ENCODE measurements at places on chromosomes 12 and 14.

GRCh38 chr14:49586673-49587460 is 687 bp upstream of the RPS29 start:
- peak; percentile 84 for DNase-seq

DNA sequence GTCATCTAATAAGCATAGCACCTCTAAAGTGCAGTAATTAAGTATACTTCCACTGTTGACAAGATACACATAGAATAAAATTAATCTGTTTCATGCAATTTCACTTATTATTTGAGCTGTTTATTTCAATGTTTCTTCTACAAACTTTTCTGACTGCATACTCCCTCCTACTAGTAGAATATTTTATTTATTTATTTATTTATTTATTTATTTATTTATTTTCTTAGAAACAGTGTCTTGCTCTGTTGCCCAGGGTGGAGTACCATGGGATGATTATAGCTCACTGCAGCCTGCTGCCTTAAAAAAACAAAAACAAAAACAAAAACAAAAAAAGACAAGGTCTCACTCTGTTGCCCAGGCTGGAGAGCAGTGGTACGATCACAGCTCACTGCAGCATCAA is 68.4 kb upstream of the KITLG start:
- DNase-seq: no peak

- DNase-seq: no peak
Measured at GRCh38 chr14:66005900-66006434, 480.2 kb upstream of the CCDC196 start.

DNA sequence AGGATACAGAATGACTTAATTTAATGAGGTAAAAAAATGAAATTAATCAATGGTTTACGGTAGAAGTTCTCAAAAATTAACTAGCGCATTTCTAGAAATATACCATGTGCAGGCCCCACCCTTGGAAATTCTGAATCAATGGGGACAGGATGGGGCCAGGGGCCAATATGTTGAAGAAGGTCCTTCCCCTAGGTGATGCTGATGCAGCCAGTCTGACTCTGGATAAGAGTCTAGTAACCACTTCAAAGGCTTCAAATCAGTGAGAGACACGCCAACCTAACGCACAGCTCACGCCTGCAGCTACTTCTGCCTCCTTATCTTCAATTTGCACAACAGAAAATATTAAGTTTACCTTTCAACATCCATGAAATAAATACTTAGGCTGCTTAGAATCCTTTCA is 14.9 kb downstream of the GIT2 start:
- DNase-seq: no peak

DNA sequence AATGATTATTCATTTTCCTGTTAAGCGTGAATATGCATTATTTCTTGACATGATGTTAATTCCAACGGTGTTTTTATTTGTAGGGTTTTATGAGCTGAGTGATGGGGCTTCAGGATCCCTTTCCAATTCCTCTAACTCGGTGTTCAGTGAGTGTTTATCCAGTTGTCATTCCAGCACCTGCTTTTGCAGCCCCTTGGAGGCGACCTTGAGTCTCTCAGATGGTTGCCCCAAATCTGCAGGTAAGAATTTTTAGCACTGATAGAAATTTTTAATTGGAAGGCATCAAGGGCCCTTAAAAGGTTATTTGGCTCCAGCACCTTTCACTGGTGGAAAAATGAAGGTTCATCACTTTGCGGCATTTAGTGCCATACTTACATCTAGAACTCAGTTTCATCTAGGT is 3.7 kb downstream of the DACT1 start:
- DNase-seq: no peak

GRCh38 chr14:96385385-96385784 is 6.5 kb upstream of the AK7 start:
- DNase-seq: no peak

- no peak for DNase-seq
Measured at GRCh38 chr12:113906411-113907200, 59.5 kb downstream of the RBM19 start.

DNA sequence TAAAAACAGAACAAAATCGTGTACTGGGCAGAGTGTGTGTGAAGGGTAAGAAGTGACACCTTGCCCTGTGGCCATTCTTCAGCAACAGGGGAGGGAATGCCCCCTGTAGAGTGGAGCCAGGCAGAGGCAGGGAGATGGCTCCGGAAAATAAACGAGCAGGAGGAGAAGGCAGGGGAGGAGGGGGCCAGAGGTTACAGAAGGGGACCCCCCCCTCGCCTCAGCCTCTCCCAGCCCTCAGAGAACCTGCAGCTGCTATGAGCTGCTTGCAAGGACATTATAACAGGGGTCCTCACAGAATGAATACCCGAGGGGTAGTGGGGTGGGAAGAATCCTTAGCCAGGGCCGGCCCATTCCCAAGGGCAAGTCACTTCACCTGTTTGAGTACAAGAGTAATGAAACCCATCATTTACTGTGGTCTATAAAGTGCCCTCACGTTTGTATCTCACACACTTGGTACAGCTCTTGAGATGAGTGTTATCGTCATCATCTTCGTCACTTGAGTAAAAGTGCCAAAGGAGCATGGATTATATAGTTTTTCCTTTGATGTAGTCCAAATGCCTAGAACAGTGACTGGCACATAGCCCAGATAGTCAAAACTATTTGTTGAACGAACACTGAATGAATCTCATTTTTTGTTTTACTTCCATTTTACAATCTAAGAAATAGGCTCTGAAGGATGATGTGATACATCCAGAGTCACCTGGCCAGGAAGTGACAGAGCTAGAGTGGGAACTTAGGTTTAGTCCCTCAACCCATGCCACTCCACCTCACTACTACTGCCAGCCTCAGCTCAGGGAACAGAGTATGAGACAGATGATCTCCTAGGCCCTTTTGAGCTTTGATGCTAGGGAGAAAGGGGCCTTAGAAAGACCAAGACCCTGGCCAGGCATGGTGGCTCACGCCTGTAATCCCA is 14.5 kb downstream of the SCNN1A start:
- no peak for DNase-seq

DNA sequence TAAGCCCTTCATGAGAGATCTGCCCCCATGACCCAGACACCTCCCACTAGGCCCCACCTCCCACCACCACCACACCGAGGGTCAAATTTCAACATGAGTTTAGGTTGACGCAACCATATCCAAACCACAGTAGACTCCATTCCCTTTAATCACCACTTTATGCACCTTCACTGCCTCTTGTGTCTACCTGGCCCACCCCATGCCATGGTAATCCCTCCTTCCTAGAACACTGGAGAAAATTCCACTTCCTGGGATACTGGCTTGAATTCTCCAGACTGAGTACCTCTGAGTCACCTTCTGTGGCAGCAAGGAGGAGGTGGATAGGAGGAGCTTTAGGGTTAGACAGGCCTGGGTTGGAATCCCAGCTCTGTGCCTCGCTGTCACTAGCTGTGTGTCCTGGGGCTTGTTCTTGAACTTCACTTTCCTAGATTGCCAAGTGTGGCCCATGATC is 26.1 kb upstream of the CIPC start:
- DNase-seq: peak; percentile 36

DNA sequence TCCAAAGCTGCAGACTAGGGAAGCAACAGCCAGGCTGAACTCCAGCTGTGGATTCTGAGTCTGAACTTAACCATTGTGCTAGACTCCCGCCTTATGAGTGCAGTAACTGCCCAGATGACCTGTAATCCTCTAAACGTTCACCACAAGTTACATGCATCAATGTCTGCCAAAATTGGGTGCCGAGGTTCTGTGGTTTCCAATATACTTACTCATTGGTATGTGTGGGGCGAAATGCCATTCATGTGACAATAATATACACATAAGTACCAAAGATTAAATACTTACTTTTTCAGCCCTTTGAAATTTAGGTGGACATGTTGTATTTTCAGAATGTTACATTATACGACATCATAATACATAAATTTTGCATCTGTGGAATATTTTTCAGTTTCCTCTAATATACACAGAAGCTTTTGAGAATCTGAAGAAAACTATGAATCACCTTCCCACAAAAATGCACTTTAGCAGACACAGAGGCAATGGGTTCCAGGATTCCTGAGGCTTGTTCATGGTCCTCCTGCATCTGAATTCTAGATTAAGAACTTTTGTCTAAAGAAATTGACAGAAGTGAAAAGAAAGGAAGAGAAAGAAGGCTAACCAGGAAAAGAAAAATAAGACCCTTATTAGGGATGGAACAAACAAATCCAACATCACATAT is 31.7 kb downstream of the GRIP1 start:
- peak; percentile 91 for DNase-seq

DNA sequence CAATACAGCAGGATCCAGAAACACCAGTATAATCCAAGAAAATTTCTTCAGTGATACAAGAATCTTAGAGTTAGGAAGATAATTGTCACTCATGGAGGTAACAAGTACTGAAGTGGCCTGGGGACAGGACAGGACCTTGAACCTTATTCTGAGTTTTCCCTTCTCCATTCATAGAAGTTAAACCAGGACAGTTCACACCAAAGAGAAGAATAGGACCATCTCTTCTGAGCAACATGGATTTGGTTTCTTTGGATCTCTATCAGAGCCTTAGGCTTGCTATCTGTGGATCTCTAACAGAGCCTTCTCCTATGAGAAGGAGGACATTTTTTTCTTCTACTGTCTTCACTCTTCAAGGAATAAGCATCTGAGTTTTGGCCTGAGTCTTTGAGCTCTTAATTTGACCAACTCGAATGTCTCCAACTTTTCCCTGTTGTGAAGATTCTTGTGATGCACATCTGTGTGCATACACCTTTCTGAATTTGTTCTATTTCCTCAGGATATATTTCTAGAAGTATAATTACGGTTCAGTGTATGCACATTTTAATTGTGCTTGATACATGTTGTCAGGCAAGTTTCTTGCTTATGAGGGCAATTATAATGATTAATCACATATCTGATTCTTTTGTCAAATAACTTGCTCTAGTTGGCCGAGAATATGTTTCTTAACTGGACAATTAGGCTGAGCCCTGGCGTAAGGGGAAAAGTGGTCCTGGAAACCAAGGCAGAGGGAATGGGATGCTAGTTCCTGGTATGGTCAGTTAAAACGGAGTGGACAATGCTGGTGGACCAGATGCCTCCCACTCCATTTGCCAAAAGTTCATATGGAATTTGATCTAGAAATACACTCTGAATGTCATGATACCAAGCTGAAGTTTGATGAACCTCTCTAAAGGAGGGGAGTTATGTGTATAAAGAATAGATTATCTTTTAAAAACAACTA is 6.6 kb downstream of the KRT6A start:
- no peak for DNase-seq

- no peak for DNase-seq
Measured at GRCh38 chr12:5518584-5519365, 86.9 kb downstream of the NTF3 start.

DNA sequence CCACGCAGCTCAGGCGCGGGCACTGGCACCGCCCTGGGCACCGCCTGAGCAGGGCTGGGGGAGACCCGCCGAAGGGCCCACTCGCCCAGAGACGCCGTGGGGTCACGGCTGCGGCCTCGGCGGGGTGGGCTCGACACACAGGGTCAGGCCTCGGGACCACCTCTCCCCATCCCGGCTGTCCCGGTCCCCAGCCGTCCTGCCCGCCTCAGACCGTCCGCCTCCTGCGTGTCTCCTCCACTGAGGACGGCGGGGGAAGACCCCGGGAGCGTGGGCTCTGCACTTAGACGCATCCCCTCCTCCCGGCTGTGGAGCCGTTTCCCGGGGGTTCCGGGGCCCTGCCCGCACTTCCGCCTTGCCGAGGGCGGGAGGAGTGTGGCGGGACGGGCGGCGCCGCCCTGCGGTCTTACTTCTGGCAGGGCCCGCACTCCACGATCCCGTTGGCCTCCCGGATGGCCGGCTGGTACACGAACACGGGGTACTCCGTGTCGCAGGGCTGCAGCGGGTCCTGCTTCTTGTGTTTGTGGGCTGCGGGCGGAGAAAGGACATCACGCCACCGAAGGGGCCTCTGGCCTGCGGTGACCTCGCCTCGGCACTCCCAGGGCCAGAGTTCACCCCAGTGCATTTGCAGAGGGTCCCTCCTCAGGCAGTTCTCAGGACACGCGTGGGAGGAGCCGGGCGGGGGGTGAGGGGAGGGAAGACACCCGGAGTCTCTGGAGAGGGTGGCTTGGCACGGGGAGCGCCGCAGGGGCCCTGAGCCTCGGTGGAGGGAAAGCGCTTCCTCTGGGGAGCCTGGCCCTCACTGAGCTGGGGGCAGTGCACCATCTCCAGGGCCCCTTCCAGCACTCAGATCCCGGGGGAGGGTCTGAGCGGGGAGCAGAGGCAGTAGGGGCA is 23.1 kb upstream of the LRTM2 start:
- DNase-seq: no peak

DNA sequence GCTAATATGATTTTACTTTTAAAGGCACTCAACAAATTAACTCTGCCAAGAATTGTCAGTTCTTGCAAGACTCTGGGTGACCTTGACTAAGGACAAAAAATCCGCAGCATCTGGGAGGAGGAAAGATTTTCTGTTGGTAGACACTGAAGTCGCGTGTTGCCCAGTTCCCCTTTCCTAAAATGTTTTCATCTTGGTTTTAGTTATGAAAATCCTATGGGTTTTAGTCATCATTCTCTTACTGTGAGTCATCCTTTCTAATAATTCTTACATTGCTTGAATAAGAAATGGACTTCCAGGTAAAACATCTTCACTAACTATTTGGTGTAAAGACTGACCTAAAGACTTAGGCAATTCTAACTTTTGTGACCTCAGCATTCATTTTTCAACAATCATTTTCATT is 9.1 kb downstream of the GSG1 start:
- peak; percentile 62 for DNase-seq

DNA sequence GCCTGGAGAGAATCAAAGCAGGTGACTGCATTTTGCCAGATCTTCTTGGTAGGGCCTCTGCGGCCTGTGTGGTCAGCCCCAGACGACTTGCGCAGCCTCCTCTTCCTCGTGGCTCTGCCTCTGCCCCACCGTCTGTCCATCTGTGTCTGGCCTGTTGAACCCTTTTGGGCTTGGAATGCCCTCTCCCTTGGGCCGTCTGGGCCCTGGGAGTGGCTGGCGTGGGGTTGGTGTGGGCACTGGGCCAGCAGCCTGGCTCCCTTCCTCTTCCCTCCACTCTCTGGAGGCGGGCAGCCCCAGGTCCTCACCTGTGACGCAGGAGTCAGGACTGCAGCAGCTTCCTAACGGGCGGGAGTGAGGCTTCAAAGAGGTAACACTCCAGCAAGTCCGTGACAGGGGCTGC is 9.7 kb upstream of the CCDC197 start:
- DNase-seq: no peak

- DNase-seq: no peak
Measured at GRCh38 chr14:93183596-93184317, 940 bp downstream of the MOAP1 start.
